ENCODE measurements at places on chromosomes 6 and 20.

DNA sequence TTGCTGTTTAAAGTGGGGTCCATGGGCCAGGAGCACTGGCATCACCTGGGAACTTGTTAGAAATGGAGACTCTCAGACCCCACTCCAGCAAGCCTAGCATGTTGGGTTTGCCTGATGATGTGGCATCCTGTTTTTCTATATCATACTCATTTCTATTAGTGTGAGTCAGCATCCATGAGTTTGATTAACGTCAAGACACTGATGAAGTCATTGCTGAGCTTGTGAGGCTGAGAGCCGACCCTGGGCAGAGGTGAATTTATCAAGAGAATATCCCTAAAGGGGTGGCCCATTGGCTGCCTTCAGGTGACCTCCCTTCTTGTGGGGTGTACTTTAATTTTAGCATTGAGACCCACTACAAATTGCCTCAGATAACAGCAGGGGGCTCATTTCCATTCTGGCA lies 43.4 kb upstream of the RNF144B start:
- DNase-seq, result peak; percentile 65

DNA sequence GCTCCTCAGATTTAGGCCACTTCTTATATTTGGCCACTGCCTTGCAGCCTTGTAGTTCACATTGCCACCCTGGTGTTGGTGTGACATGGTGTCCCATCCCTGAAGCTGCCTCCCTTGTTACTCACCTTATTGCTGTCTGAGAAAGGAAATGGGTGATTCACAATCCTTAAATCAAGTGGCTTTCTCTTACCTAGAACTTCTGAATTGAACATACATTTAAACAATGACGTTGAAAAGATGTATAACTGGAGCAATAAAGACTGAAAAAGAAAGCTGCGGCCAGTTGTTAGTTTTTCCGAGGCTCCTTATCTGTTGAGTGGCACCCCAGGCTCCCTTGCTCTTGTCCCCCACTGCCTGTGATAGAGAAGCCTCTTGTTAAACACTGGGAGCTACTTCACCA lies 28.8 kb upstream of the GNRH2 start:
- no peak for DNase-seq

- no peak for DNase-seq
Measured at GRCh38 chr20:710780-711450, 35.3 kb upstream of the SCRT2 start.

GRCh38 chr6:139265512-139266190 lies 26.1 kb downstream of the TXLNB start:
- no peak for DNase-seq

DNA sequence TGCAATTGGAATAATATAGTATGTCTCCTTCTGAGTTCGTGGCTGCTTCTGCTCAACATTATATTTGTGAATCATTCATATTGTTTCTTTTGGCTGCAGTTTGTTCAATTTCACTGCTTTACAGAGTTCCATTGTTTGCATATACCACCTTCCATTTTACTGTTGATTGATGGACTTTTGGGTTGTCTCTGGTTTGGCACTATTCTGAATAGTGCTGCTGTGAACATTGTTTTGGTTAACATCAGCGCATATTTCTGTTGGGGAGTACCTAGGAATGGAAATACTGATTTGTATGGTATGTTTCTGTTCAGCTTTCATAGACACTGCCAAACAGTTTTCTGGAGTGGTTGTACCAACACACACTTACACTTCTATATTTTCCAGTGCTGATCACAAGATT lies 46.9 kb downstream of the UST start:
- DNase-seq, result no peak

Measured in HS-5 (cell line).